ENCODE measurements at places on chromosomes 13 and 19.

DNA sequence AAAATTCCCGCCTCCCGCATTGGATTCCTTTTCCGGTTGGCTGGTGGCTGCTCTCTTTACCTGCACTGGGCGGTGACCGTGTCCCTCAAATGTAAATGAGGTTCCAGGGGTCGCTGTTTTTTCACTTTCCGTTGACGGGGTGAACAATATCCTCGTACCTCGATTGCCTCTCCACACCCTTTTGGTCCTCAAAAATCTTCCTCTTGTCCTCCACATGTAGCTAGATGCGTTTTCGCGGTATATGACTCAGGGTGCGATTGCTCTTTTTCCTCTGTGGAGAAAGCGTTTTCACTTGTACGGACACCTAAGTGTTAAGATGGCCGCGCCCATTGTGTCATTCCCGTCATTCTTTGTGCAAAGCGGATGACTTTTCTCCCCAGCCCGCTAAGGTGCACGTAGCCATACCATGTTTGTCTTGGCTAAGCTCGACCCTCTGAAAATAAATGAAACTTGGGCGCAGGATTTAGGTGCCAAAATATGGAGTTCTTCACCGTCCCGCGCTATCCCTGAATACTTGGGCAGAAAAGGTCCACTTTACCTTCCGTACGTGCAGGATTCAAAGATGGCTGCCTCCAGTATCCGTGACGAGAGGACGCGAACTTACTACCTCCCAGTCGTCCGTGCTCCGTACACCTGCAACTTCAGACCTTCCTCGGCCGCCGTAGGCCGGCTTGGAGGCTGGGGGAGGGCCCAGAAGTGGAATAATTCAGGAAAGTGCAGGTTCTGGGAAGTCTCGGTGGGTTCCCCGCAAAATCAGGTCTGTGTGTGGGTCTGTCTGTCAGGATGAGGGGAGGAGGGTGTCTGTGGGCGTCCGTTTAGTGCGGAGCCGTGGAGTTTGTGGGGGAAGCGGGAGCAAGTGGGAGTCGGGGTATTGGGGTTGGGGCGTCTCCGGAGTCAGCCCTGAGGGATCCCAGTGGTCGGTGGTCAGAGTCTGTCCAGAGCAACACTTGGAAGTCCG, at the start of gene ZNF613:
TSS of gene ZNF613 (plus strand) at position 689 of the 958 bp plus-strand sequence. CDS start 8,749 bp downstream, outside the sequence.
- DNase-seq: peak; percentile 67

DNA sequence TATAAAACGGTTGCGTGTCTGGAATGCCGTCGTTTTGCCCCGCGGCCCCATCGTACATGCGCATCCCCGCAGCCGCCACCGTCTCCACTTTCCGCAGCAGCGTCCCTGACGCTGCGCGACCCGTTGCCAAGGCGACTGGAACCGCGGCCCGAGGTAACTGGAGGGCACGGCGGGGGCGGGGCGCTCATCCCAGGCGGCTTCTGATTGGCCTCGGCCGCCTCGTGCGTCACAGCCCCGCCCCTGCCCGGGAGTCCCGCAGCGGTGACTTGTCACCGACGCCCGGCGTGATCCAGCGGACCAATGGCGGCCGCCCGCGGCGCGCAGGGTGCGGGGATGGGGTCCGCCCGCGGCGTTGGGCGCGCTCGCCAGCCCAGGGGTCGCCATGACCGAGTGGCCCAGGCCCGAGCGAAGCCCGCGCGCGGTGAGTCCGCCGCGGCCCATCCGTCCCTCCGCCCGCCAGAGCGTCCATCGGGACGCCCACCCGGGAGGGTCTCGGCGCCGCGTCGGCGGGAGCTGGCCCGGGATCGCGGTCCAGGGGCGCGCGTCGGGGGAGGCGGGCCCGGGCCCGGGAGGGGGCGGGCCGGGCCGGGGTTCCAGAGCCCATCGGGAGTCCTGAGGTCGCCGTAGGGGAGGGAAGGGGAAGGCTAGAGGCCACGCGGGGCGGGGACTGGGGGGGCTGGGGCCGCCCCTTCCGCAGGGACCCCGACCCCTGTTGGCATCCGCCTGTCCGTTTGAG, at the start of gene ZSCAN1:
TSS of gene ZSCAN1 (plus strand) at position 285 of the 736 bp plus-strand sequence. CDS start 3,812 bp downstream, outside the sequence.
- DNase-seq: peak; percentile 20

- DNase-seq: no peak
Measured at GRCh38 chr13:97117388-97117910, 104.7 kb upstream of the MBNL2 start.

GRCh38 chr13:99655351-99656091, 154.2 kb downstream of the TM9SF2 start:
- no peak for DNase-seq

DNA sequence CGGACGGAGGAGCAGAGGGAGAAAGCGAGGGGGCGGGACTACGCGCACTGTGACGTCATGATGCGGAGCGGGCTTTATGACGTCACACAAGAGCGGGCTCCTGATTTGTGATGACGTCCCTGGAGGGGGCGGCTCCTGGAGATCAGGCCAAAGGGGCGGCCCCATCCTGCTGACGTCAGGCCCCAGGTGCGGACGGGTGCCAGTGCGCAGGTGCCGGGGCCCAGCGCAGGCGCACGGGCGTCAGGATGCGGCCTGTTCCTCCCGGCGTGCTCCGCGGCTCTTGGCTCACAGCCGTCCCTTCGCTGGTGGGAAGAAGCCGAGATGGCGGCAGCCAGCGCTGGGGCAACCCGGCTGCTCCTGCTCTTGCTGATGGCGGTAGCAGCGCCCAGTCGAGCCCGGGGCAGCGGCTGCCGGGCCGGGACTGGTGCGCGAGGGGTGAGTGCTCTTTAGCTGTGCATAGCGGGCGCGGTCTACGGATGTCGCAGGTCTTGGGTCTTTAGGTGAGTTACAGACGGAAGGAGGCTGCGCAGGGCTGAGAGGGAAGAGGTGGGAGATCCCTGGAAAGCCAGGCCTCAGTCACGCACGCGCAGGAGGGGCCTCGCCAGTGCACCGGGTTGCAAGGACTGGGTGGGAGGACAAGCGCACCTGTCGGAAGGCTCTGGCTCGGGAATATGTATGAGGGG, at the start of the genes EMC10 and GARIN5A:
TSS of gene EMC10 (plus strand) at position 284 of the 683 bp plus-strand sequence. CDS start at position 322, 38 bp downstream.
TSS of gene GARIN5A (minus strand) at position 625 of the 683 bp plus-strand sequence. CDS start at position 165, 460 bp downstream.
- DNase-seq: peak; percentile 87

DNA sequence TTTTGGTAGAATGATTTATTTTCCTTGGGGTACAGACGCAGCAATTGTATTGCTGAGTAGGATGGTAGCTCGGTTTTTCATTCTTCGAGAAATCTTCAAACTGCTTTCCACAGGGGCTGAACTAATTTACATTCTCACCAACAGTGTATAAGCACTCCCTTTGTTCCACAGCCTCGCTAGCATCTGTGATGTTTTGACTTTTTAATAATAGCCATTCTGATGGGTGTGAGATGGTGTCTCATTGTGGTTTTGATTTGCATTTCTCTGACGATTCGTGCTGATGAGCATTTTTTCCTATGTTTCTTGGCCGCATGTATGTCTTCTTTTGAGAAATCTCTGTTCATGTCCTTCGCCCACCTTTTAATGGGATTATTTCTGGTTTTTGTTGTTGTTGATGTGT, 54.8 kb upstream of the UQCRFS1 start:
- no peak for DNase-seq

- no peak for DNase-seq
Measured at GRCh38 chr13:20399515-20399914, 126.1 kb downstream of the CRYL1 start.

DNA sequence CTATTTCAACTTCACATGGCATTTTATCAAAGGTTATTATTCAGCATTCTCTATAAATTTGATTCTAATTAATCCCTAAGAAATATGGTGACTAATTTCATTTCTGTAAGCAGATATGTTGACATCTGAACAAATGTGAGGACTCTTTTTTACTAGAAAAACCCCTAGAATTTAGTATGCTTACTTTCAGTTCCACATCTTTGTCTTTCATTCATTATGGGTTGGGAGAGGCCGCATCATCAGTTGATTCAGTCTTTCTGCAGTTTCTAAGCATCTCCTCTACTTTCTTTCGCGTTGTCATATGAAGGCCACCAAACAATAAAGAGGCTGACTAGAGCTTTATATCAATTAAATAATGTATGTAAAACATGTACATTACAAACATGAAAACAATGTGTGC, 55.4 kb upstream of the MTIF3 start:
- no peak for DNase-seq

DNA sequence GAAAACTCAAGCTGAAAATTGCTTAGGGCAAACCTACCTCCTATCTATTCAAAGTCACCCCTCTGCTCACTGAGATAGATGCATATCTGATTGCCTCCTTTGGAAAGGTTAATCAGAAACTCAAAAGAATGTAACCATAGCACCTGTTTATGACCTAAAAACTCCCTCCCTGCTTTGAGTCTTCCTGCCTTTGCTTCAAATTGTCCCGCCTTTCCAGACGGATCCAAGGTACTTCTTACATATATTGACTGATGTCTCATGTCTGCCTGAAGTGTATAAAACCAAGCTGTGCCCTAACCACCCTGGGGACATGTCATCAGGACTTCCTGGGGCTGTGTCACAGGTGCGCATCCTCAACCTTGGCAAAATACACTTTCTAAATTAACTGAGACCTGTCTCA, 118.6 kb downstream of the TBC1D4 start:
- DNase-seq: no peak

DNA sequence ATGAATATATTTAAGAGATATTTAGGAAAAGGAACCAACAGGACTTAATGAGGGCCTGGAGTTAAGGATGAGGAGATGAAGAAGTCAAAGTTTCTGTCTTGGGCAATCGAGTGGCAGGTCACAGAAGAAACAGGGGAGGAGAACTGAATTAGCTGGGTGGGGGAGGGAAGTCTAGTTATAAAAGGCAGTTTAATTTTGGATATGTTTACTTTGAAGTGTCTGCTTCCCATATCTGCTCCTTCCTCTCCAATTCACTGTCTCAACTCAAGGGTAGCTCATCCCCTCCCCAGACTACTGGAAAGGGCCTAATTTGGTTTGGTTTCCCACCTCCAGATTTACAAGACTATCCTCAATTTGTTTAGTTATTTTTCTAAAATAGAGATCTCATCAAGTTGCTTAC, 195.9 kb downstream of the VWA8 start:
- DNase-seq: no peak

DNA sequence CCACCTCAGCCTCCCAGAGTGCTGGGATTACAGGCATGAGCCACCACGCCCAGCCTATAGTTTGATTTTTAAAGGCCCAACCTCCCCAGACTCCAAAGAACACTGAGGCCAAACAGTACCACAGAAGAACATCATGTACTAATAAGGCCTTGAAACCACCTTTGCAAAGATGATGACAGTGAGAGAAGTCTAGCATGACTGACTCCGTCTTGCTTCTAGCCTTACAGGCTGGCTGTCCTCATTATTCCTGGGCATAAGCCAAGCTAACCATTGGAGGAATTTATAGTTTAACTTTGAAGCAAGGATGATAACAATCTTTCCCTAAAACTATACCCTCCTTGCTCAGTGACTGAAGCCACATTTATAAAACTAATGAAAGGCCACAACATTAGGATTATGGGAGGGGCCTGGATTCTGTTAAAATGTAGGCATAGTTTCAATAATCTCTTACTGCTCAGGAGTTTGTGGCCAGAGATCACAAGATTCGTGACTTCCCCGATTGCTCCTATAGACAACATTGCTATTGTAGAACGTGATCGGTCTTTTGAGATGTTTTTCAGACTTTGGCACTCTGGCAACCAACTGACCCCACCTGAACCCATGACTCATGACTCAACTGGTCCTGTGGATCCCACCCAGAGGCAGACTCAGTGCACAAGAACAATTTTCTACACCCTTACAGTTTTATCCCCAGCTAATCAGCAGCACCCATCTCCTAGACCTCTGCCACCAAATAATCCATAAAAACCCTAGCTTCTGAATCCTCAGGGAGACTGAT, 17.6 kb downstream of the GPR42 start:
- no peak for DNase-seq

- no peak for DNase-seq
Measured at GRCh38 chr19:49017666-49018351, 918 bp upstream of the LHB start.

DNA sequence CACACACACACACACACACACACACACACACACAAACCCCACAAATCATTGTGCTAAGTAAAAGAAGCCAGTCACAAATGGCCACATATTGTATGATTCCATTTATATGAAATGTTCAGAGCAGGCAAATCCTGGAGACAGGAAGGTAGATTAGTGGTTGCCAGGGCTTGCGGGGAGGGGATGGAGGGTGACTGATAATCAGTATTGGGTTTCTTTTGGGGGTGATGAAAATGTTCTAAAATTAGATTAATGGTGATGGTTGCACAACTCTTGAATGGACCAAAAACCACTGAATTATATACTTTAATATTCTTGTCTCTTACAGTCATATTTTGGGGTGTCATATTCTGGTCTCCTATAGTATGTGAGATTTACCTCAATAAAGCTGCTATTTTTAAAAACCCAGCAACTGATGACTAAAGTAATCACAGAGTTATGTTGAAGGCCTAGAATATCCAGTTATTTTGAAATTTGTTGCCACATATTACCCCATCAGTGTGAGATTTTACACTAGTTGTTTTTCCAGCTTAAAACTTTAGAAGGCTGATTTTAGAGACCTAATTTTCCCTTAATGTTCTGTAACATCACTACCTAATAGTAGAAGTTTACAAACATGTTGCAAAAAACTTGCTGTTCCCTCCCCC, 20.3 kb downstream of the FLT1 start:
- DNase-seq: no peak

- DNase-seq: no peak
Measured at GRCh38 chr13:37618554-37618953, 20.0 kb upstream of the POSTN start.

DNA sequence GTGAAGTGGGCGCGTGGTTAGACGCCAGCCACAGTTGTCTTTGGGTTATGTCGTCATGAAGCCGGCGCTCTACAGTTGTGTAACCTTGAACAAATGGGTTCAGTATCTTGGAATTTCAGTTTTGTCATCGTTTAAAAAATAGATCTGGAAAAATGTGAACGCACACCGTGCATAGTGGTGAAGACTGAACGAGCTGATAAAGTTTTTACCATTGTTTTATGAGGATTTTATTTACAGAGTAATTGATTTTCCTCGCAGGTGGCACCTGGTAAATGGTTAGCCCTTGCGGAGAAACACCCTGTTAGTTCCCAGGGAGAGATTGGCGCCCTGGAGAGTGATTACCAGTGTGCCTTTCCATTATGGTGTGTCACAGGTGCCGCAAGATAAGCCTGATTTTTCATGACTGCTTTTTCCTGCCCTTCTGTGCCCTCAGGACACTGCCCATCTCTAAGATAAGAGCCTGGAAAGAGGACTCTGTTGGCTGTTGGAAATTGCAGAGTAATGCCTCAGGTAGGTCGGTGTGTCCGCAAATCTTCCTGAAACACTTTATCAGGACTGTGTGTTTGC, 577 bp downstream of the ZNF181 start:
- DNase-seq: peak; percentile 59

GRCh38 chr13:59094181-59094580, 1069.5 kb downstream of the DIAPH3 start:
- no peak for DNase-seq
